ENCODE measurements at places on chromosomes 16 and 17. TPM values are rescaled to one million over a fixed set of nuclear protein-coding genes. Genes with fewer than 3 reads are reported as not detected.

- DNase-seq, result peak; percentile 11
These were observed 863 bp downstream of the ADPRM start for GRCh38 chr17:10698096-10698818.

DNA sequence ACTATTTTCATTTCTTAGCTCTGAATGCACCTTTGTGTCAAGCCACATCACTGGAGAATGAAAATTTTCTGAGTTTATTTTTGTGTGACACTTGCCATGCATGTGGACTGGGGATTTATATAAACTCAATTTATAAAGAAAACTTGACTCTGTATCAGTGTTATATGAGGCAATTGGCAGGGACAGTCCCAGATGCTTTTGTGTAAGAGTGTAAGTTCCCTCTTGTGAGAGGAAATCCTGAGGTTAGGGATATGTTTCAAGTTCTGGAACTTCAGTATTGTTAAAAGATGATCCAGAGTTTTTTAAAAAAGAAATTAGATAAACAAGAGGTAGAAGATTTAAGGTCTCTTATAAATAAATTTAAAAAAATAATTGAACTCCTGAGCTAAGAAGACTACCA, 10.9 kb upstream of the CCL8 start:
- DNase-seq, result no peak

DNA sequence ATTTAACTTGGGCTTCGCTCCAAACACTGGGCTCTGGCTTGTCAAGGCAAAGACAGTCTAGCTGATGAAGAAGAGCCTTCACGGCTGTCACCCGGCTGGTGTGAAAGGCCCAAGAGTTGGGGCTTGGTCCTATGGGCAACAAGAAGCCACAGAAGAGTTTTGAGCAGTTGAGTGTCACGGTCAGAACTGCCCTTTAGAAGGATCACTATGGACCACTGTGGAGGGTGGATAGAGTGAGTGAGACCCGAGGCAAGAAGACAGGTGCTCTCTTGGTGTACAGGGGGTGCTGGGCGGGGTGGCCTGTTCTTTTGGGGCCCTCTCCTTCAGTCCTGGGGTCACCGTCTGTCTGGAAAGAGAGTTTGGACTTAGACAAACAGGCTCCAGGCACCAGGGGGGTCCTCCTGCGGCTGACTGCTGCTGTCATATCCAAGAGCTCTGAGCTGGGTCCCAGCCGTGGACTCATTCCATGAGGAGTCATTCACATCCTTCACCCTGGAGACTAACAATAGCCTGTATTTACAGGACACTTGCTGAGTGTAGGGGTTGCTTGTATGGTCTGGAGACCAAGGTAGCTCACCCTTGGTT, 2.4 kb downstream of the PIMREG start:
- no peak for DNase-seq

GRCh38 chr16:79776243-79776847, 175.8 kb upstream of the MAF start:
- peak; percentile 9 for DNase-seq

DNA sequence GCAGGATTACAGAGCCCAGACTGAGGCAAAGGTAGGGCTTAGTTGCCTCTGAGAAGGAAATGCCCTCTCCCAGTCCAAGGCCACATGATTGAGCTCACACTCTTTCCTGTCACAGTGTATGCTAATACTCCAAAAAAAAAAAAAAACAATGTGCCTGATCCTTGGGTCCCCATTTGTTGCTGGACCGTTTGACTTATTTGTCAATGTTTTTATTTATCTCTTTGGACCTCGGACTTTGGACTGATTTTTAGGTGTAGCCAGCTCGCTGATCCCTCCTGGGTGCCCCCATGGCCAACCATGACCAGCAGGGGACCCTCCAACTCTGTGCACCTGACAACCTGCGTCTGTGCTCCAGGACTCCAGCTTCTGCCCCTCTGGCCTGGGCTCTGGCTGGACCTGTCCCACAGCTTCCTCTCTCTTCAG, 622 bp upstream of the CCL16 start:
- DNase-seq, result no peak

GRCh38 chr17:74177018-74177450, 26.4 kb upstream of the RPL38 start:
- peak; percentile 71 for DNase-seq

DNA sequence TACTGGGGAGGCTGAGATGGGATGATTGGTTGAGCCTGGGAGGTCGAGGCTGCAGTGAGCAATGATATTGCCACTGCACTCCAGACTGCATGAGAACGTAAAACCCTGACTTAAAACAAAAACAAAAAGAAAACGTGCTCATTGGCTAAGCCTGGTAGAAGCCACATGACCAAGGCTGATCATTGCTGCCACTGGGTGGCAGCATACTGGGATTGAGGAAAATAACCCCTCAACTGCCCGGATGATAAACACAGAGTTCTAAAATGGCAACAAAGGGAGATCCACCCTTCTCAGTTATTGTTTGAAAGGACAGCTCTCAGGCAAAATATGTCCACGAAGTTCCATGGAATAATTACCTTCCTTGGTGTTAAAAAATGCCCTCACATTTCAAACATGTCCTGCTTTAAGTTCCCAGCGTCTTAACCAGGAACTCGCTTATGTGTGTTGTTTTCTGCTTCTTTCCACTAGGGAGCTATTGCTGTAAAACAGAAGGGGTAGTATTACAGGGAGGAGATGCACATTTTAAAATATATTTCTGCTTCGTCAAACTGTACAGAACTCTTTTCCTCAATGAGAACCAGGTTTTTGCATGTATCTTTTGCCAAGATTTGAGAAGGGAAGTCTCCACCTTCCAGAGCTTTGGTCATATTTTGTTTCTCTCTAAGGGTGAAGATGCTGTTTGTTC, 675.3 kb downstream of the MAF start:
- DNase-seq, result peak; percentile 29

GRCh38 chr17:19975601-19976000, 2.0 kb downstream of the AKAP10 start:
- no peak for DNase-seq

- no peak for DNase-seq
These were observed 11.6 kb downstream of the KRT33A start for GRCh38 chr17:41338961-41339485.

FOXC2 gene
- 5.4 TPM for total RNA-seq
